ENCODE measurements at places on chromosomes 12 and 14.

DNA sequence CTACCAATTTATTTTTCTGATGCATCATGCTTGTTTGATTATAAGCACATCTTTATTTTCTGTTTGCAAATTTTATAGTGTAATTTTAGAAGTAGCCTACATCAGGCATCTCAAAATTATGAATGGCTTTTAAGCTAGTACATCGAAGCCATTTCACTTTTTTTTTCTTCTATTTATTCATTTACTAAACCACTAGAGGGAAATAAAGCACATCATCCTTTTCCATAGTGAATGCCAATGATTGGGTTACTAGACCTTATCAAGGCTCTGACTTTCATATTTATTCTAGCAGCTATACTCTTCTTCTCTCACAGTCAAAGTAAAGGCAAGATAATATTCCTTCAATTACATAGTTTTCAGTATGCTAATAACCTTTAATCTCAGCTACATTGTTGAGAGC is 736.4 kb upstream of the LRFN5 start:
- DNase-seq = no peak

- no peak for DNase-seq
These were observed 931.2 kb downstream of the NRXN3 start for GRCh38 chr14:79101388-79101787.

DNA sequence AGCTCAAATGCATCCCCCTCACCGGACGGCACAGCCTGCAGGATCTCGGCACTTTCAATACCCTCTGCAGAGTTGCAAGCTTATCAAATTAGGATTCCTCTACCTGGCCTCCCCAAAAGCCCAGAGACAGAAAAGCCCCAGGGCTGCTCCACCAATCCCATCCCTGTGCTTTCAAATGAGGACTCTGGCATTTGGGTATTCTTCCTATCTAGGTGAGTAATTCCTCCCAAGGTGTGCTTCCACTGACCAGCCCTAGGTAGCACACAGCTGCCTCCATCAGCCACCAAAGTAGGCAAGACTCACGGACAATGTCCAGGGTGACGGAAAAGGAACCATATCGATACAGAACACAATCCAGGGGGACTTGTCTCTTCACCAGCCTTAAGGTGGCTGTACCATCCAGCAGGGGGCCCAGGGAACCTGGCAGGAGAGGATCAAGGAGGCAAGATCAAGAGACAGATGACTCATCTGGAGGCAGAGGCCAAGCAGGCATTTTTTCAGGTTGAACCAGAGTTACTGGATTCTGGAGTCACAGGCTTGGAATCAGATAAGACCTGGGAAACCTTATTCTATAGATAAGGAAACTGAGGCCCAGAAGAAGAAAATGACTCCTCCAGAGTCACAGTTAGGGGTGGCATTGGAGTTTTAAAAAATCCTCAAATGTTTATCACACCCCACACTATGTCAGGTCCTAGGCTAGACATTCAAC is 9.9 kb downstream of the PMEL start:
- DNase-seq = peak; percentile 42

DNA sequence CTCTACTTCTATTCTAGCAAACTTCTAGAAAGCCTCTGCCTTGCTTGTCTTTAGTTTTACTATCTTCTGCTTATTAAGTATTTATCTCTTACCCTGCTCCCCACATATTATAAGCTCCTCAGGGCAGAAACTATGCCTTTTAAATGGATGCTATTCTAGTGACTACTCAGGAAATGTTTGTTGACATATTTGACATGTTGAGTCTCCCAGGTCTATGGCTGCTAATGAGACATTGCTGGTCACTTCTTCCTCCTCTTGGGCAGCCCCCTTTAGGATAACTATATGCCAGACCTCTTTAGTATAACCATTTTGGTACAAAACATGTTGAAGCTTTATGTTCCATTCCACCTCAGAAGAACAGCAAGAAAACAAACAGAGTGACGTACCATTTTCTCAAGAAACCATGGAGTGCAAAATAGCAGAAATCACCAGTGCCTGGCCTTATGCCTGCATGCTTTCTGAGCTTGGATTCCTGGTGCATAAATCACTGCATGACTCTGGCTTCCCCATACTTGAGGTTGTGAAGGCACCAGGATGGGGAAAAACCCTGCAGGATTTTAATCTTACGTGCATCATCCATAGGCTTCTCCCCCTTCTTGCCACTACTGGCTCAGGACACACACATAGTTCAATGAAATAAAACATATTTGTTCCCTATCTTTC is 202.6 kb downstream of the TMX1 start:
- DNase-seq = no peak

DNA sequence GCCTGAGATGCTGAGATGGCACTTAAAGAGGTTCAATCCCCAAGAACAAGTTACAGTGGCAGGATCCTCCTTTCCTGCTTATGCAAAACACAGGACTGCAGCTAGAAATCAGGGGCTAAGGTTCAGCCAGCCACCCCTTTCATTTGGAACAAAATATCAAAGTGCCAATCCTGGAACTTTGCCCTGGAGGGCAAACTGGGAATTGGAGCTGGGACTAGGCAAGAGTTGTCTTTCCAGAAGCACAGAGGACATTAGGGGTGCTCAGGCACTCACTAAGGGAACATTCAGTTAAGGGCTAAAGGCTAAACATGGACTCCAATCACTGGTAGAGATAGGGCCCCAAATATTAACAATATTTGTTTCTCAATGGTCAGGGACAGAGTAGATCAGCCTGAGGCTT is 237.2 kb downstream of the EMP1 start:
- no peak for DNase-seq

DNA sequence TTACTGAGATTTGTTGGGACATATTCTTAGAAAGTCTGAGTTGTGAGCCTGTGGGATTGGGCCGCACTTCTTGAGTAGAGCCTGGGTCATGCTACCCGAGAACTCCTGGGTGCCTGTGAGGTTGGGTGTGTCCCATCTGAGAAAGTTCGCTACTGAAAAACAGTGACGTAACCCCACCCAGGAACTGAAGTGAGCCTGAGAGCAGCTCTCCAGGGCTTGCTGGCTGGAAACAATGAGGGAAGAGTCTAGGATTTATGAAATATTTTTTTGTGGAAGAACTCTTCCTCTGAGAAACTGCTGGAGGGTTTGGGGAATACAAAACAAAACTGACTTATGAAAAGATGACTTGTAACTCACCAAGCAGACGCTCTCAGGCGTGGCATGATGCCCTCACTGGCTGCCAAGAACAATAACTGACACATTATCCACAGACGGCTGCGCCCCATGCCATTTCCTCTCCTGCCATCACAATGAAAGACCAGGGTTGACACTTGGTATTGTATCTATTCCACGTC is 69.2 kb downstream of the RASSF3 start:
- DNase-seq = peak; percentile 43

- no peak for DNase-seq
These were observed 13.8 kb upstream of the COL2A1 start for GRCh38 chr12:48017921-48018617.

DNA sequence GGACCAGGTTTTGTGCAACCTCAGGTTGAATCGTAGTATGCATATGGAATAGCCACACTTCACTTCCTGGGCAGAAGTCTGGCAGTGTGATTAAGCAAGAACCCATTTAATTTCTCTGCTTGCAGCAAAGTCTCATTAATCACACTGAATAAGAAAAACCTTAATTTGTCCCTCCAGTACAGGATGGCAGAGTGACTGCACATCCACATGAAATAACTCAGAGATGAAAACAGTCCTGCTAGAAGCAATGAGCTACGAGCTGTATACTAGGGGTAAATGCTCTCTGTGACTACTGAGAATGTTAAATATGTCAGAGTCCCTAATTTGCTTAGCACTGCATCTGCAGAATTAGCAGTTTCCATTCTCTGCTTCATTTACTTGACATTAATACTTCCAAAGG is 88.9 kb downstream of the ACSS3 start:
- DNase-seq = no peak

GRCh38 chr12:117142094-117142493 is 42.9 kb upstream of the TESC start:
- DNase-seq = no peak
